ENCODE measurements at places on chromosomes 1 and 21.

GRCh38 chr1:88608139-88608943 lies 75.7 kb upstream of the PKN2 start:
- peak; percentile 10 for DNase-seq

DNA sequence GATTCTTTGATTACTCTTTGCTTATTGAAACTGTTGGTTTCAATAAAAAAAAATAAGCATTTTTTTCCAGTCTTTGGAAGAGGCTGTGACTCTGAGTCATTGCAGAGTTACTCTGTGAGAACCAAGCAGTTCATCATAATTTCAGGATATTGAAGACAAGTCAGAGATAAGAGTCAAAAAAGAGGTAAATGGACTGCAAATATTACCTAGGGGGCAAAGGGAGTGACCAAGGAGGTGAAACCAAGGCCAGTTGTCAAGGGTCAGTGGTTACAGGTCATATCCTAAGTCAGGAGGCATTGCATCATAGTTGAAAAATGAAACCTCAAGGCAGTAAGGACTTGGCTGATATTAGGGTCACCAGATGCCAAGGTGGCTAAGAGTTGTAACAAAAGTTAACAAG lies 597.1 kb upstream of the USP24 start:
- DNase-seq, result no peak

DNA sequence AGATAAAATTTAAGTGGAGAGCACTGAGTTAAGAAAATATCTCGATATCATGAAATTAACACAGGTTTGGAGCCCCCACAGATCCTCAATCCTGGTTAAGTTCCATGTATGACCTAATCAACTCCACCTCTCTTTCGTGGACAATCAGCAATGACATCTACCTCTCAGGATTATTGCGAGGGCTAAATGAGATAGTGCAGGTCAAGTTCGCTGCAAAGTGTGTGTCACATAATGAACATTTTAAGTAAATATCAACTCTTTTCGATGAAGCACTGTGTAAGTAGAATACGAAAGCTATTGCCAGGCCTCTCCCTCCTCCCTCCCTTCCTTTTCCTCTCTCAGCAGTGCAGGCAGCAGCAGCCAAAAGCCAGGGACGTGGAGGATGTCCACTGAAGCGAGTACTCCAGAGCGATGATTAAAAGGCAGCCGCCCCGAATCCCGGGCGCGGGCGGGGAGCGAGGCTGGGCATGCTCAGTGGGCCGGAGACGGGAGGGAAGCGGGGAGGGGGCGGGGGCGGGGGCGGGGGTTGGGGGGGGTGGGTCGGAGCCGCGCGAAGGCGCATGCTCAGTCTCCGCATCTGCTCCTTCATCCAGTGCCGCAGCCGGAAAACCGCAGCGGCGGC lies at the start of gene CAMSAP2:
CAMSAP2 (plus strand) TSS at position 567 of the 622 bp plus-strand sequence. CDS start 935 bp downstream, outside the sequence.
- DNase-seq, result no peak

- DNase-seq, result no peak
Observed at GRCh38 chr1:32724678-32725614, 22.4 kb upstream of the SYNC start.

DNA sequence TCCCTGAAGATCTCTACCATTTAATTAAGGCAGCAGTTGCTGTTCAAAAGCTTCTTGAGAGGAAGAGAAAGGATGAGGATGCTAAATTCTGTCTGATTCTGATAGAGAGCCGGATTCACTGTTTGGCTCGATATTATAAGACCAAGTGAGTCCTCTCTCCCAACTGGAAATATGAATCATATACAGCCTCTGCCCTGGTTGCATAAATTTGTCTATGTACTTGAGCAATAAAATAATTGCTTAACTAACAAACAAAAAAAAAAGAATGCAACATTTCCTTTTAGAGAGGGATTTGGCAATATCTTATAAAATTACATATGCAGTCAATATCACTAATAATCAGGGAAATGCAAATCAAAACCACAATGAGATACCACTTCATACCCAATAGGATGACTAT lies 26.8 kb downstream of the ALDH9A1 start:
- DNase-seq, result no peak

DNA sequence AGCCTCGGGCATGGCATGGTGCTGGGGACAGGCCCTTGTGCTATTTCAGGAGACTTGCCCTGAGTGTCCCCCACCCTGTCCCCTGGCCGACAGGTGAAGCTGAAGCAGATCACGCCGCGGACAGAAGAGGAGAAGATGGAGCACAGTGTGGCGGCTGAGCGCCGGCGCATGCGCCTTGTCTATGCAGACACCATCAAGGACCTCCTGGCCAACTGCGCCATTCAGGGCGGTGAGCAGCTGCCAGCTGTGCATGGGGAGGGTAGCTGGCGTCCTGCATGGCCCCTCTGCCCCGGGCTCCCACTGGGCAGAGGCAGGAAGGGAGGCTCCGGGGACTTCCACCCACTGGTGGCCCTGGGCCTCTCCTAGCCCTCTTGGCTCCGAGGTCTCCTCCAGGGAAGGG lies 28.9 kb downstream of the FAM151A start:
- no peak for DNase-seq

GRCh38 chr1:183318433-183318832 lies 99.7 kb downstream of the NMNAT2 start:
- DNase-seq, result peak; percentile 33

- DNase-seq, result no peak
Observed at GRCh38 chr1:223288826-223289225, 75.2 kb downstream of the SUSD4 start.

DNA sequence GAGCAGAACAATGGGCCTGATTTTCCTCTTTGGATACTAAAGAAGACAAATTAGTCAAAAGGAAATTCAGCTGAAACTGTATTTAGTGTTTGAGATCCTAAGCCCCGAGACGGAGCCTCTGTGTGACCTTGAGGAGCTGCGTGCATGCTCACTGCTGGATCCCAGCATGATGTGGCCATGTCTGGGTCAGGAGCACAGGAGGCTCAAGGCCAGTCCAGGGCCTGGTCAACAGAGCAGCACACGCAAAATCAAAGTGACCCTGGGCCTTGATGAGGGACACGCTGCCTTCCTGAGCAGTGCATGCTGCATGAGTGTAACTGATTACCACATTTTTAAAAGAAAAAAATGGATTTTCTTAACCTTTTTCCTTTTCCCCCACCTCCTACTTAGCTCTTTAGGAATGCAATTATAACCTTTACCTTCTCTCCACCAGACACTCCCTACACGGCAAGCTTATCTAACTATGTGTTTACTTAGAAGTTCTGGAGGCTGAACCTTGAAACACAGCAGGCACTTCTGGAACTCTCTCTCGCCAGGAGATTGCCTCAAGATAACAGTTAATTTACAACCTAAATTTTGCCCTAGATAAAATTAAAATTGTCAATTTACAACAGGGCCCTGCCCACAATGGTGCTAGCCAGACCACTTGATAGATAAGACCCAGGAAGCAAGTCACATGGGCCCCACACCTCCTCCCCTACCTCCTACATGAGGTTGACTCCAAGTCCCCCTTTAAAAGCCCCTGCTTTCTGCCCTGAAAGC lies 144.6 kb downstream of the LRIG2 start:
- no peak for DNase-seq

- DNase-seq, result peak; percentile 42
Observed at GRCh38 chr21:36859744-36860501, 106.5 kb downstream of the HLCS start.

DNA sequence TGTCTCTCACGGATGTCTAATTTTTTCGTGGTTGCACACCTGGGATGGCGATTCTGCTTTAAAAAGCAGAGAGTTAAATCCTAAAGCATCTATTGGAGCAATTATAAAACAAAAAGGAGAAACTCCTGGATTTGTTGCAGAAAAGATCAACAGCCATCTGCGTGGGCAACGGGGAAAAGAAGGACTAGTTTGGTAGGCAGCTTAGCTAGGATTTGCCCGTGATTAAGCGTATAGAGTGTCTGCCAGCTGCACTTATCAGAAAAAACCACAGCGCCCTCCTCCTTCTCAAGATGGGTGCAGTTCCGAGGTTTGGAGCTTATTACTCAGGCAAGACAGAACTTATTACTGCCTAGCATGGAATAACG lies 526 bp upstream of the SLC25A24 start:
- no peak for DNase-seq

GRCh38 chr21:42777757-42778344 lies 101.5 kb downstream of the WDR4 start:
- no peak for DNase-seq

DNA sequence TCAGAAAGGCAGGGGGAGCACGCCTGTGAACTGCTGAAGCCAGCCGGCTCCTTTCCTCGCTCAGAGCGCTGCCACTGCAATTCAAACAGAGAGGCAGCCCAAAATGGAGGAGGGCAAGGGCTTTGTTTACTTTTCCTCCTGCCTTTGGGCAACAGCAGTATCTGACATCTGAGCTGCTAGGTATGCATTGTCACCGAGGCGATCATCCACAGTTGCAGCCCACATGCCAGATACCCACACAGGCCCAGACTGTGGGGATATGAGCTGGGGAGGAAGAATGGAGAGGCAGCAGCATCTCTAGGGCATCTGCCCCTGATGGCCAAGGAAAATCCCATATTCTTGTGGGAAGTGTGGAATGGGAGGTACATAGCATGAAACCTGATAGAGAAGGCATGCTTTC lies 357.1 kb downstream of the BARHL2 start:
- DNase-seq, result no peak

DNA sequence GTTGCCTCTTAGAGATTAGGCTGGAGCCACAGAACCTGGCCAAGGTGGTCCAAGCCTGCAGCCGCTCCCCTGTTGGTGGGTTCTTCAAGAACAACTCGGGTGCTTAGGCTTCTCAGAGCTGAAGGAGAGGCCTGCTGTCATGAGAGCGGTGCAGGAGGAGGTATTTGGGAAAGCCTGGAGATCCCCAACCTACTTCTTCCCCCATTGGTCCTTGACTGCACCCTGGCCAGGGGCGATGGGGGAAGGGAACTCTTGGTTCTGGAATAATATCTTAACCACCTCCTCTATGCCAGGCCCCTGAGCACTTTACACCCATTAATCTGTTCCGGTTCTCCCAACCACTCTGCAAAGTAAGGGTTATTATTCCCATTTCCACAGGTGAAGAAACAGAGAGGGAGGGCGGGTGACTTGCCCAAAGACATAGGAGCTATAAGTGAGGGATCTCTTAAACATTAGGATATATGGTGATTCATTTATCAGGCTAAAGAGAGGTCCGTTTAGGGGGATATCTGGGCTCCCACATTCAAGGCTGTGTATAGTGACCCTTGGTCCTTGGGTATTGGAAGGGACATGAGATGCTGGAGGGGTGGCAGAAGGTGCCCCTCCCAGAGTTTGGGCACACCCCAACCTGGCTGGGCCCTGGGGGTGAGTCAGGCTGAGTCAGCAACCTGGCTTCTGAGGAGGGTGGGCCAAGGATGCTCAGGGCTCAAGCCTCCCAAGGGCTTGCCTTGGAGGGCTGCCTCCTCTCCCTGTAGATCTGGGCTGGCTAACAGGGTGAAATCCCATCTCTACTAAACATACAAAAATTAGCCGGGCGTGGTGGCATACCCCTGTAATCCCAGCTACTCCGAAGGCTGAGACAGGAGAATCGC lies 5.2 kb downstream of the TRNP1 start:
- DNase-seq, result no peak

DNA sequence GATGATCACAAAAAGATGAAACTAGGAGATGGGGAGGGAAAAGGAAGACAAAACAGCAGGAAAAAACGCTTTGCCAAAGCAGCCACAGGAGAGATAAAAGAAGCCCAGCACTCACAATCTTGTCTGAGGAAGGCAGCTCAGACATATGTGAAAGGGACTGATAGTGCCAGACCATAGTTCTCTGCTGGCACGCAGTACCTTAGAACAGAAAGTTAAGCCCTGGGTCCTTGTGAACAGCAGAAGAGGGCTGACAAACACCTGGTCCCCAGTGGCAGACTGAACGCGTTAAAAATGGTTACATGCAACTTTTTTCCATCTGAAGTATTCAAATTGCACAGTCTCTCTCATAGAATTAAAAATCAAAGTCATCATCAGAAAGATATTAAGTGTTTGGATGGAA lies 433.2 kb upstream of the ADAMTS5 start:
- DNase-seq, result no peak

DNA sequence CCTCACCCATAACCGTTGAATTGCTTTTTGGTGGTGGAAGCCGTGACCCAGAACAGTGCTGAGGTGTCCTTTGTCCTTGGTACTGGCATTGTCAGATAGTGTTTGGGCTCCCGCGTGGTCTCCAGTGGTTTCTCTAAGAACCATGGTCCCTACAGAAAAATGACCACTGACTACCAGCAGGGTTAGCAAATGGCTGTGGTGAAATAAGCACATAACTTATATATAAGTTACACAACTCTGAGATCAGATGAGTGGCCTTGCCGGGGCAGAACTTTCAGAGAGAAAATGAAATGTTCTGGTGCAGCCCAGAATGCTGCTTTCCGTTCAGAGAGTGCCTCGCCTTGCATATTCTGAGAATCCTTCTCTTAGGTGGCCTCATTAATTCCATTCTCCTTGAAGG lies 5.0 kb downstream of the SLC37A1 start:
- no peak for DNase-seq

- DNase-seq, result no peak
Observed at GRCh38 chr1:88892357-88892877, 1.1 kb upstream of the GTF2B start.

DNA sequence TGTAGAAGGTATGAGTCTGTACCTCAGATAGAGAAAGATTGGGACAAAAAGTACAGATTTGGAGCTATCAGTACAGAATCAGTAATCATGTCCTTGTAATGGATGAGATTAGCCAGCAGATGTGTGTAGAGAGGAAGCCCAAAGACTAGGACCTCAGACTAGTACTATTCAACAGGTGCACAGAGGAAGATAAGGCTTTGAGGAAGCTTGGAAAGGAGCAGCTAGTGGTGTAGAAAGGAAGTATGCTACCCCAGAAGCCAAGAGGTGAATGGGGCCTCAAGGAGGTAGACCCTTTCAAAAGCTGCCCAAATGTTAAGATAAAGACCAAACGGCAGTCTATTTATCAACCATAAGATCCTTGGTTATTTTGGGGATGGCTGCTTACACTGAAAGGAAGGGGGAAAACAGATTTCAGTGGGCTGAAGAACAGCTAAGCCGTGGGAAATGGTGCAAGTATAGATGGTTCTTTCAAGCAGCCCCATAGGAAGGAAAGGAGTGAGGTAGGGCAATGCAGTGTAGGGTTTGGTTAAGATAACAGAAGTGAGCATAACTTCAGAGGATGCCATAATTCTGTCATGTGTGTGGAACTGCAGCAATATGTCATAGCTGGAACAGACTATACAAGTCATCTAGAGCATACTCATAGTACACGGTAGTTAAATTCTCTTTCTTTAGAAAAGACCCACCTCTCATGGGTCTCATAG lies 221.7 kb downstream of the HHIPL2 start:
- DNase-seq, result no peak

- no peak for DNase-seq
Observed at GRCh38 chr1:13450204-13450603, 40.0 kb downstream of the PRAMEF20 start.

- no peak for DNase-seq
Observed at GRCh38 chr1:91537281-91537986, 36.8 kb downstream of the CDC7 start.

- no peak for DNase-seq
Observed at GRCh38 chr1:36667256-36667655, 184.5 kb upstream of the CSF3R start.

GRCh38 chr1:187411118-187411517 lies 582.4 kb downstream of the PLA2G4A start:
- DNase-seq, result no peak
